ENCODE measurements at places on chromosomes 7 and 10.

GRCh38 chr10:42781893-42782445 lies 626 bp upstream of the BMS1 start:
- no peak for DNase-seq

DNA sequence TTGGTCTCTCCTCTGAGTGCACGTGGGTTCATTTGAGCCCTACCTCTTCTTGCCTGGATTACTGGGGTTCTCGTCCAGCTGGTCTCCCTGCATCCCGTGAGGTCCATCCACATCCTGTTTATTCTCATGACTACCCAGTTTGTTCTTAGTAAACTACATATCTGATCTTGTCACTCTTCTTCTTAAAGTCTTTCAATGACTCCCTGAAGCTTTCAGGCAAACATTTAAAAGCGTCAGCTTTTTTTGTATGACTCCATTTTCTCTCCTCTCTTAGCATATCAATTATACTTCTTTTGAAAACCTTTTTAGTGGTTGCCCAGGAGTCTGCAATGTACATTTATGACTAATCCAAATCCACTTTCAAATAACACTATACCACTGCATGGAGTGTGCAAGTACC lies 7.5 kb downstream of the SFXN2 start:
- no peak for DNase-seq

GRCh38 chr10:111822661-111823060 lies 360.9 kb downstream of the GPAM start:
- DNase-seq, result no peak

DNA sequence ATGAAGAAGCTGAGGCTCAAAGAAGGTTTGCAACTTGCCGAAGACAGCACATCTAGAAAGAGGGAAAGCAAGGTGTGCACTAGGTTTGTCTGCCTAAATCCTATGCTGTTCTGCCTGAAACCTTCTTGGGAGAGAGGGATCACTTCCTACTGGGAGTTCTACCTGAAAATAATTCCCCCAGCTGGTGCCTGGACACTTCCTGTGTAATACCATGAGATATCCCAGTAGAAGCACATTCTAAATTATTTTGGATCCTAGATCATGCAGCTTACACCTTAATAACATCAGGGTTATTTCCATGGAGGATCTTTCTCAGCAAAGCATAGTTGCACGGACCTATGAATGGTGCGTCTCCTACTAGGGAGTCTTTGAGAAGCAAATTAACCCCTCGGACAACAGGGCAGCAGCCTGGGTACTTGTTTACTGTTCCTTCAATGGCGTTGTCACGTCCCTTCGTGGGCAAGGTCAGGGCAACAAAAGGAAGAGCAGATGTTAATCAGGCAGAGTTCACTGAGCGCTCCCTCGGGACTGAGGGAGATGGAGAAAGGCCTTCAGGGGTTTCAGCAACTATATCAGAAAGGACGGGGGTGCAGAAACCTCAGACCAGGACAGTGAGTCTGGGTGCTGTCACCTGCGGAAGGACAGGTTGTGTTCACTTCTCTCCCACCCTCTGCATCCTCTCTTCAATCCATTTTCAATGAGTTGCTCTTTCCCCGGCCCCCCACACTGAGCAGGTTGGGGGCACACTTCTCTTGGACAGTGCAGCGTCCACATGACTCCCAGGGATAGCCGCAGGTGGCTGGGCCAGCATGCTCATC lies 44.0 kb downstream of the OAT start:
- no peak for DNase-seq

GRCh38 chr10:91887272-91888076 lies 21.8 kb downstream of the FGFBP3 start:
- DNase-seq, result peak; percentile 25

- DNase-seq, result no peak
These were observed 6.5 kb upstream of the ZNF117 start for GRCh38 chr7:64997164-64997908.

DNA sequence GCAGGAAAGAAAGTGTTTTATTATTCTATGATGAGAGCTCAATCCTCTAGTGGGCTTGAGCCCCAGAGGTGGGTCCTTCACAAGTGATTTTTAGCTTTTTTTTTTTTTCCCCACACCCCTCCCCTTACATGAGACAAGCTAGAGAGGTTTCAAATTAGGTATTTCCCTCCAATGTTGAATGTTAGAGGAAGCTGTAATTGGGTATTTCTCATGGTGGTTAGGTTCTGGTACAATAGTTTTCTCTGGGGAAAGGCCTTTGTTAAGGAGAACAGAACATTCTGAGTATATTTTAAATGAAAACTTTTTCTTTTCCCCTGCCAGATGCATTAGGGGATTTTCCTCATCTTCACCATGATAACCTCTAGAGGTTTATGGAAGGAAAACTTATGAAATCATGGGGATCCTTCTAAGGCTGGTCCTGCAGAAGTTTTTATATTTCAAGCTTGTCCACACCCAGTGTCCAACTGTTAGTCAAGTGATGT lies 1039.7 kb downstream of the NRG3 start:
- DNase-seq, result no peak

- no peak for DNase-seq
These were observed 1.5 kb downstream of the SLC25A13 start for GRCh38 chr7:96320442-96320841.

All from activated CD4-positive, alpha-beta T cell treated with anti-CD3 and anti-CD28 coated beads for 4 hours (primary cell).